ENCODE measurements at places on chromosomes 4 and X.

- peak; percentile 21 for DNase-seq
Observed at GRCh38 chr4:16122308-16122711, 38.5 kb upstream of the PROM1 start.

DNA sequence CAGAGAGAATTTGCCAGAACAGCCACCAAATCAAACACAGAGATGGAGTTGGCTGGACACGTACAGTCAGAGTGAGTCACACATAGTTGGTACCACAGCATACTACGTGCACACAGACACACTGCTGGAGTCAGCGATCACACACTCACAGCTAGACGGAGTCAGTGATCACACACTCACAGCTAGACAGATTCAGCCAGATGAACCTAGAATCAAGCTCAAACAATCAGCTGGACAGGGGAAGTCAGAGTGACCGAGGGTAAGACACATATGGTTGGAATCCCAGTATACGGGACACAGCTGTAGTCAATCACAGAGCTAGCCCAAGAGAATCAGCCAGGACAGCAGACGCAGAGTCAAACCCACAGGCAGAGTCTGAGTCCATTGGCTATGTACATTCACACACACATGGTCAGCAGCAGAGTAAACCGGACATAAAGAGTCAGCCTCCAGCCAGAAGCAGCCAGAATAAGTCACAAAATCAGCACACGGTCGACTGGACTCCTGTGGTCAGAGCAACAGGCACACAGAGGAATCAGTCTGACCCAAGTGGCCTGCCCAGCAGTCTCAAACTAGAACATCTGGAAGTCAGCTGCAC, 4.6 kb downstream of the SLC38A5 start:
- DNase-seq, result peak; percentile 96

- no peak for DNase-seq
Observed at GRCh38 chrX:69968950-69969349, 80.8 kb downstream of the AWAT2 start.

GRCh38 chr4:25862411-25863346, at the start of gene SEL1L3:
TSS of gene SEL1L3 (minus strand) at chr4:25862988. CDS start at chr4:25862836, 152 bp downstream.
- no peak for DNase-seq

DNA sequence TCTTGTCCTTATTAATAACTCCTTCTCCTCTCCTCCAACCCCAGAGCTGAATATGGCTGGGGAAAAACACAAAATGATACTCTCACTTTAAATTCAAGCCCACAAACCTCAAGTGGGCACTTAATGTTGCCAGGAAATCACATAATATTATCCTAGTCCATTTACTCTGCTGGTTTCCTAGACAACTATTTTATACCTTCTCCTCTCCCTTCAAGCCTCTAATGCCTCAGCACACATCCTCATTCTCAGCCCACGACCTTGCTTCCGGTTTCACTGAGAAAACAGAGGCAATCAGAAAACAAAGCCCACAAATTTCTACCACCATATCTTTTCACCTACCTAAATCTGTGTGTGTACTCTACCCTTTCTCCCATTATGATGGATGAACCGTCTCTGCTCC, 12.1 kb upstream of the CLCN5 start:
- DNase-seq, result no peak

DNA sequence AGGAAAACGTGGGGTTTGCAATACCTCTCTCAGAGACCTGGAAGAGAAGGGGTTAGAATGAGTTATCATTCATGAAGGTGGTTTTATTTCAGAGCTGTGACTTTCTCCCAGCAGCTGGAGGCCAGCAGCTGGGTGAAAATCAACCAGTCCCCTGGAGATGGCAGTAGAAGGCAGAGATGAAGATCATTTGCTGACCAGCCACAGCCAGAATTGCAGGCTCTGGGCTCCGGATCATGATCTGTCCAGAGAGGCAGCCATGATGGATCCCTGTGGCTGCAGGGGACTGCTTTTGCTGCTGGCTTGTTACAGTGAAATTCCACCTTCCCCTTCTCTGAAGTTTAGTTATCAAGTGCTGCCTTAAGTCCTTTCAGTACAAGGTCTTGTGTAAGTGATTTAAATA, 46.9 kb upstream of the TAB3 start:
- peak; percentile 16 for DNase-seq

GRCh38 chr4:151783867-151784266, 23.1 kb upstream of the GATB start:
- DNase-seq, result no peak

- DNase-seq, result peak; percentile 33
Observed at GRCh38 chr4:4640692-4641091, 98.8 kb upstream of the STX18 start.

GRCh38 chr4:6420036-6420435, 52.4 kb downstream of the PPP2R2C start:
- DNase-seq, result no peak

DNA sequence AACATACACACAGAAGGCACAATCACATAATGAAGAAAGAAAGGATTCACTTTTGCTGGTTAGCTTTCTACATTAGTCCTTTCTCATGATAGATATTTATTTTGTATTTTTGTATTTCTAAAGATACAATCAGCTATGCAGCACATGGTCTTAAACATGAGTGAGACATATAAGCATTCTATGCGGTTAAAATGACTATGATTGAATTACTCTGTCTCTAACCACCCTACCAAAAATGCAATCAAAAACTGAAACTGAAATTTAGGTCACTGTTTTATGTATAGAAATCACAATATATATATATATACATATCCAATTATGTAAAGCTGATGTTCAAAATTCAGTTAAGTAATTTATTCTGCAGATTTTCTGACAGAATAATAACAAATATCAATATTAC, 21.9 kb downstream of the CXXC4 start:
- DNase-seq, result no peak

GRCh38 chrX:39261446-39262147, 460.3 kb downstream of the MID1IP1 start:
- peak; percentile 67 for DNase-seq

GRCh38 chr4:7206385-7206784, 14.0 kb downstream of the SORCS2 start:
- DNase-seq, result peak; percentile 69

DNA sequence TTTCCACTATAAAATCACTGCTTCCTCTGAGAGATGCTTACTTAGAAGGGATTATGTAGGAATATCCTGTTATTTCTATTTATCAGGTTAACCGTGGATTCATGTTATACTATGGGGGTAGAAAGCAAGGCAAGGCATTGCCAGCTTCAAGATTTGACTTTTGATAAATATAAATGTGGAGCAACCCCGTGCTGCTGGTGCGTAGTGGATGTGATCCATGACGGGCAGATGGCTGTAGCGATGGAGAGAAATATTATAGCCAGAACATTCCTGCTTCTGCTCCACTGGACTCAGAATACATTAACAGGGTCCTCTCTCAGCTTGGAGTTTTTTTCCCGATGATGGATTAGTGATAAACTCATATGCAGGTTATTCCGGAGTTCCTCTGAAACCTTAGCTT, 157.6 kb downstream of the TENM3 start:
- no peak for DNase-seq

GRCh38 chr4:71765350-71765749, 18.5 kb downstream of the GC start:
- DNase-seq, result peak; percentile 48

GRCh38 chr4:5460106-5460801, 248.1 kb downstream of the EVC2 start:
- DNase-seq, result peak; percentile 21

DNA sequence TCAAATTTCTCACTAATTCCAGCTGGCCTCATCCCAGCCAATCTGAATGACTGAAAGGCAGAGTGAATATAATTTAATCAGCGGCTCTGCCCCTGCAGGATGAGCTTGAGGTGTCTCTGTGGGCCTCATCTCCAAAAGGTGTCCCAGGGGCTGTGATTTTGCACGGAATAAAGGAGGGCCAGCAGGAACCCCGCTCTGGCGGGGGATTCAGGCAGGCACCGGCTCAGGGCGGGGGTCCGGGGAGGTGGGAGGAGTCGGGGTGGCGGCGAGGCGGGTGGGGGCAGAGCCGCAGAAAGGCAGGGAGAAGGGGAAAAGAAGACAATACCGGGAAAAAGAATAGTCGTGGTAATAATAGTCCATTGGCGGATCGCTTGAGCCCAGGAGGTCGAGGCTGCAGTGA, 16.0 kb upstream of the ERCC6L start:
- no peak for DNase-seq

DNA sequence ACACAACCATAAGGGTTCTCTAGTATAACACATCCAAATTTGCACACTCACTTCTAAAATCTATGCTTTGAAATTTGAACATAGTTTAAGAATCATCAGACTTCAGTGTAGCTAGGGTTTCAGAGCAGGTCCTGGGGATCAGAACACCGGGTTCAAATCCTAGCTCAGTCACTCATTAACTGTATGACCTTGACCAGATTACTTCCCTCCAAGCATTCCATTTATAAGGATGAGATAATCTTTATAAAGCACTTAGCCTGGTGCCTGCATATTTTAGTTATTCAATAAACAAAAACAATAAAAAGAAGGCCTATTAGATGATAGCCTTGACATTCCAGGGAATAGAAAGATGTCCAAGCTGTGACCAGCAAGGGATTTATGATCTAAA, 4.8 kb upstream of the STBD1 start:
- DNase-seq, result no peak

GRCh38 chr4:91729851-91730250, 573.9 kb upstream of the GRID2 start:
- no peak for DNase-seq

DNA sequence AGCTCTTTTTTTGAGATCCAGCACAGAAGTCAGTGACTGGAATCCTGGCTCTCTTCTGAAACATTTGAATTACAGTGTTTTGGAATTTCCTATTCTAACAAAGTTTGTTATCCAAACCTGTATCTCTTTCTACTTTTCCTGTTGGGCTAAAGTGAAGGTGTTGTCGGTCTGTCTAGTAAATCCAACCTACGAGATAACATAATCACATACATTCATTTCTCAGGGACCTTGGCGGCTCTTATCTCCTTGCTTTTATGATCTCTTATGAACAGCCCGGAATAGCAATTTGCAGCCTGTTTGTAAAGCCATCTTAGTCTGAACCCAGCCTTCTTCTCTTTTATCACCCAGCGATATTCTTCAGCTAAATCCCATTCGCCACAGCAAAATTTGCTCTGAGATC, 14.5 kb downstream of the PPARGC1A start:
- DNase-seq, result no peak

DNA sequence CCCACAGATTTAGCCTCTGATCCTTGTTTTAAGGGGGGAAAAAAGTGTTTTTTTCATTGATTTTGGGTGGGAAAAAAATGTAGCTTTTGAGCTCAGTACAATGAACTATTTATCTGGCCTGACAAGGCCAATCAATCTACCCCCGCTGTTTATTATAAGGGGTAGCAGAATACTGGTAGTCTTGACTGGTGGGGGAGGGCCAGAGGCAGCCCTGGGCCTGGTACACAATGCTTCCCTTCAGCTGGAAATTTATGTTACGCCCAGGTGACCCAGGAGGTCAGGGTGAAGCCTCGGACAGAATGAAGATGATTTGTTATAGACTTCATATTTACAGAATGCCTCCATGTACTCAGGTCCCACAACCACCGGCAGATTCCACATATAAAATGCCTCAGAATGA, 143.2 kb downstream of the SH3KBP1 start:
- no peak for DNase-seq

DNA sequence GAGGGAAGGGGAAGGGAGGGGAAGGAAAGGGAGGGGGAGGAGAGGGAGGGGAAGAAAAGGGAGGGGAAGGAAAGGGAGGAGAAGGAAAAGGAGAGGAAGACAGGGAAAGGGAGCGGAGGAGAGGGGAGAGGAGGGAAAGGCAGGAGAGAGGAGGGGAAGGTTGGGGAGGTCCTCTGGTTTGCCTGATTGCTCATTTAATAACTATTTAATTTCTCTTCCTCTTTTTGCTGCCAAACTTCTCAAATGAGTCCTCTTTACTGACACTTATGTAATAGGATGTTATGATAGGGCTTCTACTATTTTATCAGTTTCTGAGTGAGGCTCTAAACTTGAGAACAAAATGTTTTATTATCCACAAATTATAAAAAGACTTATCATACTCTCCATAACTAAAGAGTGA, 35.4 kb upstream of the PPA2 start:
- no peak for DNase-seq

- DNase-seq, result no peak
Observed at GRCh38 chr4:41154010-41154813, 60.1 kb downstream of the APBB2 start.

GRCh38 chr4:100511896-100512295, 5.9 kb downstream of the EMCN start:
- DNase-seq, result no peak

DNA sequence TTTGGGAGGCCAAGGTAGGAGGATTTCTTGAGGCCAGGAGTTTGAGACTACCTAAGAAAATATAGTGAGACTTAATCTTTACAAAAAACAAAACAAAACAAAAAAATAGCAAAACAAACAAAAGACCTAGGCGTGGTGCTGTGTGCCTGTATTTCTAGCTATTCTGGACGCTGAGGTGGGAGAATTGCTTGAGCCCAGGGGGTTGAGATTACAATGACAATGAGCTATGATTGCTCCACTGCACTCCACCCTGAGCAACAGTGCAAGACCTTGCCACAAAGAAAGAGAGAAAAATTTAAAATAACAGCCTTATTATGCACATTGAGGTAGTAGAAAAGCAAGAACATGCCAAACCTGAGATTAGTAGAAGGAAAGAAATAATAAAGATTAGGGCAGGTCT, 657.7 kb downstream of the PDHA2 start:
- no peak for DNase-seq

- DNase-seq, result no peak
Observed at GRCh38 chr4:45482346-45482745, 641.5 kb downstream of the GABRG1 start.

DNA sequence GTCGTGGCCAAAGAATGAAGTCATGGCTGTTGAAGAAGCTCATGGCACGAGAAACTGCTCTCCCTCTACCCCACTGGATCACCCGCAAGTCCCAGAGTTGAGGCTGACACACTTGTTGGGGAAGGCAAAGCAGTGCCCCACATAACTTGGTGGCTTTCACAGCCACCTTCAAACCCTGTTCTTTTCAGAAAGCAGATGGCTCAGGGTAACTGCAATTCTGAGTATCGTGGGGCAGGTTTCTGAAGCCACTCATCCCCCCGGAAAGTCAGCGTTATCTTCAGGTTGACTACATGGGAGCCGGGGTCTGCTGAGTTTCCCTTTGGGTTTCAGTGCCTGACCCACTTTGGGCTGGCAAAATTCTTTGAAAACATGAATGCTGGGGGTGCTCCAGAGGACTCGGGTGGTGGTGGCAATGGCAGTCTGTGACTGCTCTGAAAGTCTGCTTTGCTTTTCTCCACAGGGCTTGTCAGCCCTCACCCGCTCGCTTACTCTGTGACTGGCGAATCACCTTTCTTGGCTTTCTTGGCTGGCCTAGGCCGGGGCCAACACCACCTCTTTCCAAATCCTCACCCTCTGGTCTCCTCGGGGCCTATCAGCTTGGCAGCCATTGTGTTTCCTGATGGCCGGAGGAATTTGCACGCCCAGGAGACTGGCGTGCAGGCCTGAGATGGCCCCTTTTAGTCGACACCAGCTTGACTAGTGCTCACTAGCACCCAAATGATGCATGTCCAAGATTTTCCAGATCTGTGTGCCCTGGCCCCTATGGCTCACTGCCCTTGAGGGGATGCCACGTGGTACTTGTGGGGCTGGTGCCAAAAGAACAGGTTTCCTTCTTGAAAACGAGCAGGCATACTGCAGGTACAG, 7.3 kb downstream of the PPP1R3F start:
- peak; percentile 16 for DNase-seq

- no peak for DNase-seq
Observed at GRCh38 chrX:12301288-12301687, 163.0 kb downstream of the FRMPD4 start.

- peak; percentile 80 for DNase-seq
Observed at GRCh38 chrX:138756234-138756633, 44.7 kb upstream of the FGF13 start.

Data from AG10803 (cell line).